ENCODE measurements at places on chromosomes 5 and 9.

DNA sequence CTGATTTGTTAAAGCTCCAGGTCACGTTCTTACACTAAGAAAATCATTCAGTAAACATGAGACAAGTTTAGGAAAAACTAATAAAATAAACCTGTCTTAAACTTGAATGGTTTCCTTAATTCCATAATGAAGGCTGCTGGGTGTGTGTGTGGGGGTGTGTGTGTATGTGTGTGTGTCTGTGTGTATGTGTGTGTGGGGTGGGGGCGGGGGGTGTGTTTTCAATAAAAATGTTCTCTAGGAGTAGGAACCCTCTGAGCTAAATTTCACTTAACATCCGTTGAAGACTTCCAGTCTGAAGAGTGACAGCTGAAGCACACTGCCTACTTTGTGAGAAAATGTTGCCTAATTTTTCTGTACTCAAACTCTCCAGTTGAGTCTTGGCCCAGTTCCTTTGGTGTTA, 54.5 kb downstream of the HSPA4 start:
- no peak for DNase-seq

DNA sequence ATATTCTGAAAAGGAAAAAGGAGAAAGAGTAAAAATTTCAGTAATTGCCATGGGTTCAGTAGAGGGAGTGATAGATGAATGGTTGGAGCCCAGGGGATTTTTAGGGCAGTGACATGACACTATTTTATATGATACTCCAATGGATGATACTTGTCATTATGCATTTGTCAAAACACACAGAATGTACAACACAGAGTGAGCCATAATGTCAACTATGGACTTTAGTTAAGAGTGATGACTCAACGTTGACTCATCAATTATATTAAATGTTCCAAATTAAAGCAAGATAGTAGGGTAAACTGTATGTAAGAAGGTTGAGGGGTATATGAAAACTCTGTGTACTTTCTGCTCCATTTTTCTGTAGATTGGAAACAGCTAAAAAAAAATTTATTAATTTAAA, 586.4 kb downstream of the TAF11L14 start:
- no peak for DNase-seq

DNA sequence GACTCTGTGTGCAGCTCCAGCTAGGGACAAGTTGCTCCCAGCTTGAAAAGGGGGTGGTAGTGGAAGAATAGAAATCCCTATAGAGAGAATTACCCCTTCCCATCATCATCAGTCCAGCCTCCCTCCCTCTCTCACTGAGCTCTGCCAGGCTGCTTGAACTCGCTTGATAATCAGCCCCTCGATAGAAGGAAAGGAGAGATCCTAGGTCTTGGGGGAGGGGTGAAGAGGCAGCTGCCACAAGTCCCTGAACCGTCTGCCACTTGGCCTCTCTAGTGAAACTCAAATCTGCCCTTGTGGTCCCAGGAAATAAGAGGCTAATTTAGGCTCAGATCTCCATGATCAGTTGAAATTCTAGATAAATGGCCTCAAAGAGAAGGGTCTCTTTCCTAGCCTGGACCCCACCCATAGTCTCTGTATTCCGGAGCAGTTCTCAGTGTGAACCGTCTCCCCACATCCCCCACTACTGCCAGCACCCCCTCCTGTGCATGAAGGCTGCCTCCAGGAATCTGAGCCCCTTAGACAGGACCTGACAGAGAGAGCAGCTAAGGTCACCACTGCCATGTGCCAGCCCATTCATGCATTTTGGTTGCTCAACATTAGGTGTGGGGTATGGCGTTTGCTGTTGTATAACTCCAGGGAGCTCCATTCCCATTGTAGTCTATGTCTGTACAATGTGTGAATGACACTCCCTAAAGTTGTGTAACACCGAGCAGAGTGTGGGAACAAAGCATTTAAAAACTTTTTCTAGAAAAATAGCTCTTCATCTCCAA, 5.5 kb downstream of the DNAJB5 start:
- DNase-seq: no peak

- no peak for DNase-seq
Measured at GRCh38 chr9:14136047-14136635, 177.8 kb downstream of the NFIB start.

DNA sequence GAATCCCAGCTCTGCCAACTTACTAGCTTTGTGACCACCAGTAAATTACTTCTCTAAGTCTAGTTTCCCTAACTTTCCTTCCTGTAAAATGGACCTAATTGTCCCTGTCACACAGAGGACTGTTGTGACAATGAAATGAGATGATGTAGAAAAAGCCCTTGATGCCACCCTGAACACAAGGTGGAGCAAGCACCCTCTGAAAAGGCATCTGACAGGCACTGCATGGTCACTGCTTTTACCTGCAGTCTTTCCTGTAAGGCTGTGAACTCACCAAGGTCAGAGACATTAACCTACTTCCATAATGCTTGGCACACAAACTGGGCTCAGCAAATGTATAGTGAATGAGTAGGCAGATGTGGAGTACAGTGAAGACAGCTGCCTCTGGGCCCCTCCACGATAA, 6.1 kb downstream of the SLC31A2 start:
- DNase-seq: no peak

GRCh38 chr9:92353051-92353450, 27.3 kb downstream of the CENPP start:
- no peak for DNase-seq

DNA sequence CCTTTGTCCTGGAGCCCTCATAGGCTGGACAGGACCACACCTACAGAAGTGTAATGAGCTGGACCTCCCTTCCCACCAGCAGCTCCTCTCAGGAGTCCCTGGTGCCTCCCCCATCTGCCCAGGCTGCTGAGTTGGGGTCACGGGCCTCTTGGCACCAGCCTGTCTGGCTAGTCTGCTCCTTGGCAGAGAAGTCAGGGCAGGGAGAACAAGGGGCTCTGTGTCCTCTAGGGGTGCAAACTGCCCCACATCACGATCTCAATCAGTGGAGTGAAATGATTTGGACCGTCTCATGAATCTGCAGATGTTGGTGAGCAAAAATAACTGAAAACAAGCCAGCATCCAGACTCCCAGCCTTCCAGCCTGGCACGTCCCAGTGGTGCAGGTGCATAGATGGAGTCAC, 14.9 kb upstream of the GFPT2 start:
- no peak for DNase-seq

DNA sequence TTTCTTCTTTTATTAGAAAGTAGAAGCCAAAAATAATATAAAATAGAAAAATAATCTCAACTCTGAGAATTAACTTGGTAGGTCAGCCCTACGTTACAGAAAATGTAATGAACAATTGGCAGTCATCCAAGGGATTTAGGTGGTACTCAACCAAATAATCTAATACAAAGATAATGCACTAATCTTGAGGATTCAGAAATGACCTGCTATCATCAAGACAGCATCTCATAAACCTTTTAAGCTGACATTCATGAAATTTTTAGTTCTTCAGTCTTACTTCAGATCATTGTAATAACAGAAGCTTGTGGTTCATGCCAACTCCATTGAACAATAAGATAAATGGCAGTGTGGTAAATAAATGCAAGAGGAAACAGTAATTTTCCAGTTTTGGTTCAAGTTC, 1058.0 kb downstream of the MAT2B start:
- DNase-seq: no peak

DNA sequence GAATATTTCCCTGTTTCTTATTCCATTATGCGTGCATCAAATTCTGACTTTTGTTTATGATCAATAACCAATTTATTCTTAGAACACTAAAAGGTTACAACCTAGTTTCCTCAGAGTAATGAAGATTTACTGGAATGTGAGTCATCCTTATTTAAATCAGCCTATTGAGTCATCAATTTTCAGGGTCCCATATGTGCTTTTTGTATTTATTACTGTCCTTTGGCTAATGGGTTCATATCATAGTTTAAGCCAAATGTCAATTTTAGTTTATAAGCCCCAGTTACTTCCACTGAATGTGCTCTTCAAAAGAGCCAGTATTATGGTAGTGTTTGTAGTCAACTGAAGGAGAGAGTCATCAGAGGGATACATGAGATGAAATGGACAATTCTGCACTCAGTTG, 359.2 kb downstream of the PRR16 start:
- no peak for DNase-seq

DNA sequence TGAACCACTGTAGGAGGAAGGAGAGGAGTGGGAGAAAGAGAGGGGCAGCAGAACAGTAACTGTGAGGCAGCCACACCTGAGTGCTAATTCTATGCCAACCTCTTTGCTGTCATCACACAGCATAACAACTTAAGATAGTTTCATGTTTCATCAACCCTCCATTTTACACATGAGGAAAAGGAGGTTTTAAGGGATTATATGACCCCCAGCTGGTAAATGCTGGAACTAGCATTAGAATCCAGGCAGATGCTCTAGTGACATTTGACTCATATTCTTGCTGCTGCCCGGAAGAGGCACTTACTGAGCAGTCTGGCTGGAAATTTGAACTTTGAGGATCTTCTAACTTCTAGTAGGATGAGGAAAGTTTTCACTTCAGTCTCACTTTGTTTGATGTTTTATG, 24.1 kb upstream of the VLDLR start:
- no peak for DNase-seq

DNA sequence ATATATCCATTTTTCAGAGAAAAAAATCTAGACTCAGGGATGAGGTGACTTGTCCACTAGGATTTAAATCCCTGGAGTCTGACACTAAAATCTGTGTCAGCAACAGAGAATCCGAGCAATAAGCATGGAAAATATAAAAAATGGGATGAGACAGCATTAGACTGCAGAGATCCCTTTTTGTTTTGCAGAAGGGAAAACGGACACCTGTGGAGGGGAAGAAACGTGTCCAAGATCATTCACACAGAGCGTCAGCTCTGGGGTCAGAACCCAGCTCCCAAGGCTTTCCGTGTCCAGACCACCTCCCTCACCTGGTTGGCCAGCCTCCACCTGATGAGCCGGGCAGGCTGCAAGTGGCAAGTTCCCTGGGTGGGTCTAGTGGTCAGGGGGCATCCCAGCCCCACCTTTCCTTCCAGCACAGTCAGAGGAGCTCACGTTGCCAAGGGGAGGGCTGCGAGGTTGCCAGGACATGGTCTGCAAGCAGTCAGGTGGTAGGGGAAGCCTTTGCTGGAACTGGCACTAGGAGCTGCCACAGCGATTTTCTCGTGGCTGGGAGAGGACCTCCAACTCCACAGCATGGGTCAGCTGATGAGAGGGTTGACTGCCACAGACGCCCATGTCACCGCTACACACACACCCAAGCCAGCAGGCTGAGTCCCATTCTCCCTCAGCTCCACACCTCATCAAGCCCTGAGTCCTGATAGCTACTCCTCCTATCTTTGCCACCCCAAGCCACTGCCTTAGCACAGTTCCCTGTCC, 65.9 kb upstream of the CPLX2 start:
- no peak for DNase-seq

DNA sequence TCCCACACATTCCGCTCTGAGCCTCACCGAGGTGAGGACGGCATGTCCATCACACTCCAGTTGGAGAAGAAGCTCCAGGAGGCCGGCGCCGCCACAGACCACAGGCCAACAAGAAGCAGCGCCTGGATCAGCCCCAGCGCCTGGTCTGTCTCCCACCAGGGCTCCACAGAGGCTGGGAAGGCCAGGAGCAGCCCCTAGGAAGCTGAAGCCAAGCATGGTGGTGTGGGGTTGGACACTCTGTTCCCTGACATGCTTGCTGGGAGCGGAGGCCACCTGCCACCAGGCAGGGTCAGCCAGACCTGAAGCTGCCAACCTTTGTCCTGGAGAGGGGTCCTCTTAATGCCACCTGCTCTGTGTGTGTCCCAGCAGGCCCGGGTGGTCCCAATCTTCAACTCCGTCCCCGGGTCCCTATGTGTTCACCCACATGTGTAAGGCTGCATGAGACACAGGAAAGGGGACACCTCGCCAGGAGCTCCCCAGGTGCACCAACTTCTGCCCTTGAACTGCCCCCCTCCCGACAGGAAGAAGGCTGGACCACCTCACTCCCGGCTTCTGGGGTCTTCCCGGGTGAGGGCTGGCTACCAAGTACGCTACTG, 140.1 kb upstream of the PPP1R26 start:
- no peak for DNase-seq

GRCh38 chr5:30764704-30765103, 428.8 kb upstream of the CDH6 start:
- DNase-seq: no peak

- DNase-seq: no peak
Measured at GRCh38 chr9:126704157-126704891, 90.6 kb downstream of the LMX1B start.

DNA sequence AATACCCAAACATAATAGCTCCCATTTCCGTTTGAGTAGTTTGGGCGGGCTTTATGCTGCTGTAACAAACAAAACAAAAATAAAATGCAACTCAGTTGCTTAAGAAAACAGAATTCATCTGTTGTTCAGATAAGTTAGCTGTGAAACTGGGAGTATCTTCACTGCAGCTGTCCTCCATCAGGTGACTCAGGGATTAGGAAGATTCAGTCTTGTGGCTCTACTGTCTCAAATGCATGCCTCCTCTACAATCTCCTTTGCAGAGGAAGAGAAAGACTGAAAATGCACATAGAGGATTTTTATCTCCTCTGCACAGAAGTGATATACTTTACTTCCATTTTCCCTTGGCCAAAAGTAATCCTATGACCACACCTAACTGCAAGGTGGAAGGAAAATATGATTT, 883.7 kb downstream of the PTPRD start:
- no peak for DNase-seq

GRCh38 chr9:128370367-128370751, 815 bp upstream of the URM1 start:
- no peak for DNase-seq

DNA sequence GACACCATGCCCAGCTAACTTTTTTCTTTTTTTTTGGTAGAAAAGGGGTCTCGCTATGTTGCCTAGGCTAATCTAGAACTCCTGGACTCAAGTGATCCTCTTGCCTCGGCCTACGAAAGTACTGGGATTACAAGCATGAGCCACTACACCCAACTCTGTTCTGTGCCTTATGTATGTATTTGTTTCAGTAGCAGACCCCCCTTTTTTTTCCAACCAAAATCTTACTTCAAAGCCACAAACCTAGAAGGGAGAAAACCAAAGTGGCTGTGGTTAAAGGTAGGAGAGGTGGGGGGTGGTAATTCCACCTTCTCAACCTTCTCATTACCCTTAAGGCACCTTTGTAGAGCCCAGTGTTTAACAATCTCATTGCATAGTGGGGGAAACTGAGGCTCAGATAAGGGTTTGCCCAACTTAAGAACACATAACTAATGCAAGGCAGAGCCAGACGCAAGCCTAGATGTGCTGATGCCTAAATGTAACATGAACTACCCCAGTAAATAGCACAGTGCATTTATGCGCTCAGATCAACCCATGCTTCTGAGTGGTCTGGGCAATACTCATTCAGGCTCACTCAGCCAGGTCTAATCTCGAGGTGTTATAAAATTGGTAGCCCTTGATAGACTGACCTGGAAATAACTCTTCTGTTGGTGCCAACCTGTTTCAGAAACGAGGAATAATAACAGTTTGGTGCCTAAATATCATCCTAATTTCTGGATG, 33.0 kb downstream of the ITK start:
- DNase-seq: no peak

Measured in CD4-positive, alpha-beta T cell treated with Interleukin-10 for 1 hour (primary cell).